ENCODE measurements at places on chromosomes 3 and 15. TPM values are rescaled to one million over a fixed set of nuclear protein-coding genes. Genes with fewer than 3 reads are reported as not detected.

The FAIM gene
- 6.1 TPM for total RNA-seq

DNA sequence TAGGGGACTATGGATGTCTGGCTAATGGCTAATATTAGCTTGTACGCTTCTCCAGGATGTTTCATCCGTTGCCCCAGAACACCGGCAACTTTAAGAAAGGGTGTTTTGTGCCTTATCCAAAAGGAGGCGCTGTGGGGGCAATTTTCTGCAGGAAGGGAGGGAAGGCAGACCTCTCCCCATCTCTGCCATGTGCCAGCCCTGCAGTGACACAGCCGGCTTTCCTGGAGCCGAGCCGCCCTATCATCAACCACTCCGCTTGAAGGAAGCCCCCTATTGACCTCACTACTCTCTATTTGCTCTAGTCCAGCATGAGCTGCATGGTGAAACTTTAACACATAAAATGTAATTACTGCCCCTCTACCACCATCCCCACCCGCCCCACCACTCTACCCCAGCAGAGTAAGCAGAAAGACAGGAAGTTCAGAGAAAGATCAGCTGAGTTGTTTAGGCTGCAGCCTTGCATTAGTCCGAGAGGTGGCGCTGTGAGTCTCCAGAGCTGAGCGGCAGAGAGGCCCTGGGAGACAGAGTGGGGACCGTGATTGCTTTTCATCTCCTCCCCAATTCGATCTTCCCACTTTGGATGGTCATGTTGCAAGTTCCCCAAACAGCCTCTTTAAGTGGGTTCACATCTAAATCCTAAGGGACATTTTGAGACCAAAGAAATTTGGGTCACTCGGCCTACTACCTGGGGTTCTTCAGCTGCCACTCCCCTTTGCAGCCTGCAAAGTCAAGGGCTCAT, 24.5 kb upstream of the RAD18 start:
- peak; percentile 65 for DNase-seq

DNA sequence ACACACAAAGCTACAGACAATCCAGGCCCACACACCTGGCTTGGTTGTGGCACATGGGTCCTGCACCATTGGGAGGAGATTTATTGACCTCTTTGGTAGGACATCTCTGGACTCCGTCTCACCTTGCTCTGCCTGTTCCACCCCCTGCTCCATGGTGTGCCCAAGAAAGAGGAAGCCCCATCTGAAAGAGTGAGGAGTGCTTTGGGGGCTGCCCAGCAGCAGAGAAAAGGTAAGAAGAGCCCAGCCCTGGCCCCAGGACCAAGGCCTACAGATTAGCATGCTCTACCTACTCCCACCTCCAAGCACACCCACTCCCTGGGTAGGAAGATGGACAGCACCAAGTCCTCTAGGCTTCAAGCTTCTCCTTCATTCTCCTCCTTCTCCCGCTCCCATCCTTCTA, 3.2 kb upstream of the DCAF1 start:
- DNase-seq = no peak

- no peak for DNase-seq
Measured at GRCh38 chr3:14262867-14263266, 84.2 kb downstream of the LSM3 start.

Data from lung microvascular endothelial cell (primary cell).